ENCODE measurements at places on chromosomes 3 and 15.

- H3K4me1 ChIP-seq = no peaks in the 10 kb centered on the region
- H3K27me3 ChIP-seq = no peaks in the 10 kb centered on the region
- H3K36me3 ChIP-seq = no peaks in the 10 kb centered on the region
Observed at GRCh38 chr3:9638155-9638554, 11.2 kb upstream of the MTMR14 start.

- peaks cover 9% of the 10 kb centered on the region for H3K4me1 ChIP-seq
- no peak overlapping the region for H3K27ac ChIP-seq
- H3K4me3 ChIP-seq = no peak overlapping the region
- H3K36me3 ChIP-seq = no peaks in the 10 kb centered on the region
Observed at GRCh38 chr15:88656760-88657221, 18.0 kb downstream of the ISG20 start.

DNA sequence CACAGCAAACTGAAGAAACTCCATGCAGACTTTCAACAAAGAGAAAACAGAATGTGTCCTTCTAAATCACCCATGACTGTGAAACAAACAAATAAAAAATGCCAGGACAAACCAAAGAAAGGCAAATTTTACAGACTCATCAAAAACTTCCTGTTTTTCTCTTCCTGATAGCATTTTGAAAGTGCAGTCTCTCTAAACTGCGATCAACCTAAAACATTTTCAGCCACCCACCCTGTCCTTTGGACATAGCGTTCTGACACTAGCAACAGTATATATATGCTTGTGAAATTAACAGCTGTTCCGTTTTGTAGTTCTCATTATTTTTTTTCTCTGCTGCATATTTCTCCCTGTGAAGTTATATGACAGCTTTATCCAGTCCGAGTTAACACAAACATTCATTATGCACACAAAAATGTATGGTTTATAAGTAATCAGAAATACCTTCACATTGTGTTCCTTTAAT is 151.7 kb downstream of the FBN1 start:
- H3K27me3 ChIP-seq = no peaks in the 10 kb centered on the region
- no peak for DNase-seq
- H3K4me3 ChIP-seq = no peak overlapping the region
- H3K36me3 ChIP-seq = no peaks in the 10 kb centered on the region

GRCh38 chr3:60810881-60811280 is 440.4 kb downstream of the FHIT start:
- no peaks in the 10 kb centered on the region for H3K4me1 ChIP-seq
- no peak for DNase-seq
- H3K27me3 ChIP-seq = no peaks in the 10 kb centered on the region
- no peak overlapping the region for H3K27ac ChIP-seq
- no peaks in the 10 kb centered on the region for H3K36me3 ChIP-seq
- H3K4me3 ChIP-seq = no peak overlapping the region

- no peak overlapping the region for H3K4me3 ChIP-seq
- no peak for DNase-seq
- H3K27ac ChIP-seq = no peak overlapping the region
- H3K4me1 ChIP-seq = no peaks in the 10 kb centered on the region
Observed at GRCh38 chr3:94935738-94936580, 873.1 kb downstream of the NSUN3 start.

- H3K27ac ChIP-seq = peak overlapping the region; percentile 57
- no peak overlapping the region for H3K4me3 ChIP-seq
- no peaks in the 10 kb centered on the region for H3K36me3 ChIP-seq
- no peaks in the 10 kb centered on the region for H3K27me3 ChIP-seq
Observed at GRCh38 chr3:52121464-52121805, 32.8 kb downstream of the POC1A start.

DNA sequence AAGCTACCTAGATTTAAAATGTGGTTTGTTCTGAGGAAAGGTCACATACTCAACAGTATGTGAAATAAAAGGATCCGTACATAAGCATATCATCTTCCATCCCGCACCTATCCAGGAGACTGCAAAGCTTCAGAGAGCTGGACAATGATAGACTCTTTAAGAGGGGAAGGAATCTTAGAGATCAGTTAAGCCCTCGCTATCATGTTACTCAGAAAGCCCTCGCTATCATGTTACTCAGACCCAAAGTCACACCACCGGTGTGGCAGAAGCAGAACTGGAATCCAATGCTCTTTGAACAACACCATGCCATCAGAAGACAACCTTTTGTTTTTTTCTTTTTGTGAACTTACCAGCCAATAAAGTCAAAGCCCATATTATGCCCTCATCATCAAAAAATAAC is 5.8 kb downstream of the ANO10 start:
- peaks cover 6% of the 10 kb centered on the region for H3K4me1 ChIP-seq
- H3K36me3 ChIP-seq = no peaks in the 10 kb centered on the region
- no peaks in the 10 kb centered on the region for H3K27me3 ChIP-seq
- no peak for DNase-seq
- no peak overlapping the region for H3K27ac ChIP-seq

DNA sequence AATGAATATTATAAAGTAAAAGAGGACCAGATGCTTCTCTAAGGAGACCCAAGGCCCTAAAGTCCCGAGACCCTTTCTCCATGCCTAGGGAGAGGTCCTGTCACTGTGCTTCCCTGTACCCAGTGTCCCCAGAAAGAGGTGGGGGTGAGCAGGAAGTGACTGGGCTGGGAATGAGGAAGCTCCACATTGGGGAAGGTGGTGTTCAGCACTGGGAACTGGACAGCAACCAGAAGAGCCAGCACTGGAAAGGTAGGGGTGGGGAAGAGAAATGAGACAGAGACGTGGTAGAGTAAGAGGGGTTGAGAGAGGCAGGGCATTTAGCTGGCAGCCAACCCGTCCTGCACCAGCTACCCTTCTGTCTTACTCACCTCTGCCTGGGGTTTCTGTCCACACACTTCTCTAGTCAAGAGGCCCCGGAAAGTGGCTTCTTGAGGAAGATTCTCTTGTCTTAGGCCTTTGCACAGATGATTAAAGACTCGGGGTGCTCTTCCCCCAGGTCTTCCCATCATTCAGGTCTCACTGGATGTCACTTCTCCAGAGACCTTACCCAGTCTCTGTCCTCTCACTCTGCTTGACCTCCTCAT is 12.2 kb downstream of the RRP9 start:
- no peaks in the 10 kb centered on the region for H3K4me1 ChIP-seq
- H3K27ac ChIP-seq = no peak overlapping the region
- H3K36me3 ChIP-seq = peaks cover 14% of the 10 kb centered on the region
- no peaks in the 10 kb centered on the region for H3K27me3 ChIP-seq

- no peak for DNase-seq
- H3K4me1 ChIP-seq = no peaks in the 10 kb centered on the region
- no peaks in the 10 kb centered on the region for H3K36me3 ChIP-seq
- no peaks in the 10 kb centered on the region for H3K27me3 ChIP-seq
- H3K4me3 ChIP-seq = no peak overlapping the region
Observed at GRCh38 chr3:66335671-66336070, 114.9 kb downstream of the SLC25A26 start.

DNA sequence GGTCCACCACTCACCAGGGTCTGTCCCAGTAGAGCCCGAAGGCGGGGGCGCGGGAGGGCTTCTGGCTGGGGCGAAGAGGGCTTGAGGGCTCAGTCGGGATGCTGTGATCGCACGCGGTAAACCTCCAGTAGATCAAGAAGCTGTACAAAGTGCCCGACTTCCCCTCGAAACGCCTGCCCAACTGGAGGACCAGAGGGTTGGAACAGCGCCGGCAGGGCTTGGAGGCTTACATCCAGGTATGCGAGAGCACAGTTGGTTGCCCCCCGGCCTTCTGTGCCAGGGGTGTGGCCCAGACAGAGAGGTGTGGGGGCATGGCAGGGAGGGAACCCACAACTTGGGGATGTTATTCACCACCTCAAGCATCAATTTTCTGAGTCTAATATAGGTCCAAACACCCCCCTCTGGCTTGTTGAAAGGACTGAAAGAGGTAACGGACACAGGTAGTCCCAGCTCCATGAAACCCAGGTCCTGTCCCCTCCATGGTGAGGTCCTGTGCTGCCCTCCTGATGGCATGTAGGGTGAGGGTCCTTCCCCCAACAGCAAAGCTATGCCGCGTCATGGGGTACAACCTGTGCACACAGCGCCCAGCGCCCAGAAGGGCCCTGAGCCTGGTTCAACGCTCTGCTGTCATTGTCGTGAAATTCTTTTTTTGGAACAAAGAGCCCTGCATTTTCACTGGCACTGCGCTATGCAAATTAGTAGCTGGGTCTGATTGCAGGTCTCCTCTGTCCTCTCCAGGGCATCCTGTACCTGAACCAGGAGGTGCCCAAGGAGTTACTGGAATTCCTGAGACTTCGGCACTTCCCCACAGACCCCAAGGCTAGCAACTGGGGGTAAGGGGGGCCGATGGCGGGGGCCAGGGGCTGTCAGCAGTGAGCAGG is 1.2 kb downstream of the SNX22 start:
- DNase-seq = no peak
- peak overlapping the region; percentile 0 for H3K27ac ChIP-seq
- H3K27me3 ChIP-seq = no peaks in the 10 kb centered on the region
- peak overlapping the region; percentile 40 for H3K4me3 ChIP-seq
- peaks cover 35% of the 10 kb centered on the region for H3K4me1 ChIP-seq

GRCh38 chr15:57551715-57552677 is 39.7 kb upstream of the MYZAP start:
- DNase-seq = no peak
- peak overlapping the region; percentile 3 for H3K27ac ChIP-seq
- H3K27me3 ChIP-seq = no peaks in the 10 kb centered on the region
- H3K4me1 ChIP-seq = peaks cover 40% of the 10 kb centered on the region

DNA sequence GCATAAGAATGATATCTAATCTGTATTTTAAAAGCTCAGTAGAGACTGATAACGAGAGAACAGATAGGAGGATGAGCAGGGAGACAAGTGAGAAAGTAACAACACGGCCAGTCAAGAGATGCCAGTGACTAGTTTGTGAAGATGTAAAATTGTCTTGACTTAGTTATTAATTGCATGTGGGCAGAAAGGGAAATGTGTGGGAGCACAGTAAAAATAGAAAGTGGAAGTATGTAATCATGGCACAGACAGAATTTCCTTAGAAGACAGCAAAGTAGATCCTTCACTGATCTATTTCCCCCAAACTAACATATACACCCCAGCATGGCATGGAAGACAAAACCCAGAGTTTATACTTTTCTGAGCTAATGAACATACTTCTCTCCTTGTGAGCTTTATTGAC is 344.5 kb downstream of the FGF12 start:
- H3K36me3 ChIP-seq = no peaks in the 10 kb centered on the region
- H3K4me1 ChIP-seq = no peaks in the 10 kb centered on the region
- DNase-seq = no peak
- no peak overlapping the region for H3K4me3 ChIP-seq
- H3K27ac ChIP-seq = no peak overlapping the region

DNA sequence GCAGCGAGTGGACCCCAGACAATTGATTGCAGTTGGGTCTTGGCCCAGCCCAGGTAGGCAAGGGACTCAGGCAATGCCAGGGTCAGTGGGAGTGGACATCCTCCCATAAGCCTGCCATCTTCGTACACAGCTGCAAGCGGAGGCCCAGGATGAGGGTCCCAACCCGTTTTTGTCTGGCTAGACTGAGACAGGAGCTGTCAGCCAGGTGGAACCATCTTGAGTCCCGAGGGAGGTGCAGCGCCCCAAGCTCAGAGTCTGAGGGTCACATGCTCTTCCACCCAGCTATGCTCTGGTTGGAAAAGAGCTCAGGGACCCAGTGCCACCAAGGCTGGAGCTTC is 22.6 kb upstream of the IP6K2 start:
- H3K4me3 ChIP-seq = no peak overlapping the region
- H3K4me1 ChIP-seq = peaks cover 56% of the 10 kb centered on the region
- no peaks in the 10 kb centered on the region for H3K36me3 ChIP-seq

GRCh38 chr15:92037491-92037890 is 184.0 kb downstream of the SLCO3A1 start:
- H3K4me1 ChIP-seq = peaks cover 39% of the 10 kb centered on the region
- no peaks in the 10 kb centered on the region for H3K36me3 ChIP-seq
- H3K27me3 ChIP-seq = no peaks in the 10 kb centered on the region
- DNase-seq = no peak

DNA sequence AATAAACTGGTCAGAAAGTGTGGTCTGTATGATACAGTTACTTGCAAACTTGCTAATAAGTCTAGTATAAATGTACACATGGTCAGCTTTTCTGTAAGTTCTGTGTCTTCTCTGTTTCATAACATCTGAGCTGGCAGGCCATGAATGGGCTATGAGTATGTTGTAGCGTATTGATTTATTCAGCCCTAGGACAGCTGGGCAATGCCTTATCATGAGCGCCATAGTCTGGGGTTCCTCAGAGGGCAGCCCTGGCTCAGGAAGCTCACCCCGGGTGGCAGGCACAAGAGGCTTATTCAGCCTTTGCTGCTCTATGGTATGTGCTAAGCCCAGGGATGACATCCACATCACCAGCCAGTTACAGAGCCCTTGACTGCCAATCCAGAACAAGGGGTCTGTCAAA is 50.7 kb upstream of the CCR2 start:
- H3K4me3 ChIP-seq = no peak overlapping the region
- H3K36me3 ChIP-seq = no peaks in the 10 kb centered on the region
- no peaks in the 10 kb centered on the region for H3K4me1 ChIP-seq
- H3K27me3 ChIP-seq = no peaks in the 10 kb centered on the region

- no peak overlapping the region for H3K27ac ChIP-seq
- DNase-seq = peak; percentile 12
- no peaks in the 10 kb centered on the region for H3K36me3 ChIP-seq
- H3K4me3 ChIP-seq = no peak overlapping the region
- peaks cover 33% of the 10 kb centered on the region for H3K4me1 ChIP-seq
Observed at GRCh38 chr15:90318591-90318990, 33.5 kb upstream of the ZNF774 start.

DNA sequence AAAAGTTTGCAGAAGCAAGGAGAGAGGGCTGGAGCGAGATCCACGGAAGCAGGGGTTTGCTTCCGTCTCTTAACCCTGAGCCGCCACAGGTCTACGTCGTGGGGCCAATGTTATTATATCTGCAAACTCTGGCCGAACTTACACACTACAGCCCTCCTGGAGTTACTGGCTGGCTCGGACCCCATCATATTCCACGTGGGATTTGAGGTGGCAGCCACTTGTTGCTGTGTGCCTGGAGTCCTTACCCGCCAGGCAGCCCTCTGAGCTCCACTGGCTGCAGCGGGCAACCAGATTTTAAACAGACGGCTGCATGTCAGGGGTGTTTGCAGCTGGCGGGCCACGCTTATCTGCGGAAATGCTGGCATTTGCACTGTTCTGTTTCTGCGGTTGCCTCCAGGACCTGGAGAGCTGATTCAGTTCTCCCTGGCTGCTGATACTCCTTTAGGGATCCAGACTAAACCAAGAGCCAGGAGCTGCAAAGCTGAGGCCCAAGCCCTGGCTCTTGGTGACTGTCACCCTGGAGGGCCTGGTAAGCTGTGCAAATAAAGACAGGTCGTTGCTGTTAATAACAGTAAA is 34.7 kb downstream of the TM2D3 start:
- no peak overlapping the region for H3K27ac ChIP-seq
- H3K4me1 ChIP-seq = peaks cover 21% of the 10 kb centered on the region
- H3K27me3 ChIP-seq = no peaks in the 10 kb centered on the region
- no peak overlapping the region for H3K4me3 ChIP-seq

GRCh38 chr3:34439796-34440195 is 641.4 kb downstream of the PDCD6IP start:
- H3K4me1 ChIP-seq = no peaks in the 10 kb centered on the region
- H3K36me3 ChIP-seq = no peaks in the 10 kb centered on the region
- DNase-seq = no peak
- H3K27me3 ChIP-seq = no peaks in the 10 kb centered on the region
- H3K27ac ChIP-seq = no peak overlapping the region

- no peaks in the 10 kb centered on the region for H3K4me1 ChIP-seq
- H3K4me3 ChIP-seq = no peak overlapping the region
- no peak for DNase-seq
- H3K27me3 ChIP-seq = no peaks in the 10 kb centered on the region
- H3K36me3 ChIP-seq = no peaks in the 10 kb centered on the region
Observed at GRCh38 chr3:108528459-108529252, 18.3 kb upstream of the MYH15 start.

GRCh38 chr3:11569156-11569741 is 74.5 kb downstream of the VGLL4 start:
- peaks cover 4% of the 10 kb centered on the region for H3K36me3 ChIP-seq
- H3K27me3 ChIP-seq = no peaks in the 10 kb centered on the region
- peaks cover 52% of the 10 kb centered on the region for H3K4me1 ChIP-seq
- H3K4me3 ChIP-seq = no peak overlapping the region

Measured in vagina (tissue), 2 donors.